ENCODE measurements at places on chromosomes 7 and 10.
A peak's percentile ranks its signal among the peaks of the same experiment; 100 is the strongest.

- DNase-seq: no peak
These were observed 577 bp downstream of the DNAJB9 start for GRCh38 chr7:108570146-108570755.

DNA sequence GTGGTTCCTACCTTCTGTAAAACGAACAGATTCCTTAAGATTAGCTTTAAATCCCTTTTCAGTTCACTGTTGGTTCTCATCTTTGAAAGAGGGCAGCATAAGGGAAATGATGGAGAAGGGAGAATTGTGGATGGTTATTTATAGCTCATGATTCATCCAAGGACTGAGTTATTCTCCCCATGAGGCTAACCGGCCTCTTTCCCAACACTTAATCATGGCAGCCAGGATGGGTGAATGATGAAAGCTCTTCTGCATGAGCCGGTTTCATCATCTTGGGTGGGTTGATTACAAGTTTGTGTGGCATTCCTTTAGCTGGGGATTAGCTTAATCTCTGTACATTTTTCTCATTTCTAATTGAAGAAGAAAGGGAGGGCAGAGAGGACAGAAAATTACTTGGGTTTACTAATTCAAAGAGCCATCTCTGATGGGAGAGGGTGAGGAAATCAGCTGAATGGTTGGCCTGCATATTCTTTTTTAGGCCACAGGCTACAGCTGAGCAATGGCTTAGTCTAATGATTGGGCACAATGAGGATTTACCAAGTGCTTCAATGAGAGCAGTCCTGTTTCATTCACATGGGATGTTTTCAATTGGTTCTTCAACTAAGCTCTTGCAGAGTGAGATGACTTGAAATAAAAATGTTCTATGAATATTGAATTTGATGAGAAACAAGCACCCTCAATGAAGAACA is 250.0 kb downstream of the BMPER start:
- DNase-seq: no peak

GRCh38 chr7:138980563-138981291 is 462 bp downstream of the KIAA1549 start:
- DNase-seq: no peak

GRCh38 chr10:120987359-120987758 is 136.2 kb downstream of the WDR11 start:
- no peak for DNase-seq

- no peak for DNase-seq
These were observed 103.5 kb upstream of the PRSS1 start for GRCh38 chr7:142645777-142646176.

GRCh38 chr7:28731092-28731658 is 227.0 kb downstream of the TRIL start:
- DNase-seq: no peak

GRCh38 chr7:97639036-97639435 is 92.8 kb upstream of the TAC1 start:
- DNase-seq: no peak

DNA sequence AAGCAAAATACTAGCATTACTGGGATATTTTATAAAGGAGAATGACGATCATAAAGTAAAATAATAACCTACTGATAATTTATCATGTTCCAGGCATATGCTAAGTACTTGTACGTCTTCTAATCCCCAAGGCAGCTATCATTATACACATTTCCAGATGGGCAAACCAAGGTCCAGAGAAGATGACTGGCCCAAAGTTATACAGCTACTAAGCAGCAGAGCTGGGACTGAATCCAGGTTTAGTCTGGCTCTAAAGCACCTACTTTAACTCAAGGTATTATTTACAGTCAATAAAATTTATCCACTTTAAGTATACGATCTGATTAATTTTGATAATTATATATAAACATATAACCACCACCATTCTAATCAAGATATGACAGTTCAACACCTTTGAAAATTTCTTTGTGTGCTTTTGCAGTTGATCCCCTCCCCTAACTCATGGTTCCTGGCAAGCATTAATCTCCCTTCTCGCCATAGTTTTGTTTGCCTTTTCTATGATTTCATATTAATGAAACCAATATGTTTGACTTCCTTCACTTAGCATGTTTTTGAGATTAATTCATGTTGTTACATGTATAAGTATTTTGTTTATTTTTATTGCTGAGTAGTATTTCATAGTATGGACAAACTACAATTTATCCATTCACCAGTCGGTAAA is 126.7 kb downstream of the CPEB3 start:
- no peak for DNase-seq

GRCh38 chr7:155545348-155545747 is 1.0 kb downstream of the CNPY1 start:
- DNase-seq: no peak

GRCh38 chr7:29194206-29194593 is 375 bp upstream of the CHN2 start:
- no peak for DNase-seq

DNA sequence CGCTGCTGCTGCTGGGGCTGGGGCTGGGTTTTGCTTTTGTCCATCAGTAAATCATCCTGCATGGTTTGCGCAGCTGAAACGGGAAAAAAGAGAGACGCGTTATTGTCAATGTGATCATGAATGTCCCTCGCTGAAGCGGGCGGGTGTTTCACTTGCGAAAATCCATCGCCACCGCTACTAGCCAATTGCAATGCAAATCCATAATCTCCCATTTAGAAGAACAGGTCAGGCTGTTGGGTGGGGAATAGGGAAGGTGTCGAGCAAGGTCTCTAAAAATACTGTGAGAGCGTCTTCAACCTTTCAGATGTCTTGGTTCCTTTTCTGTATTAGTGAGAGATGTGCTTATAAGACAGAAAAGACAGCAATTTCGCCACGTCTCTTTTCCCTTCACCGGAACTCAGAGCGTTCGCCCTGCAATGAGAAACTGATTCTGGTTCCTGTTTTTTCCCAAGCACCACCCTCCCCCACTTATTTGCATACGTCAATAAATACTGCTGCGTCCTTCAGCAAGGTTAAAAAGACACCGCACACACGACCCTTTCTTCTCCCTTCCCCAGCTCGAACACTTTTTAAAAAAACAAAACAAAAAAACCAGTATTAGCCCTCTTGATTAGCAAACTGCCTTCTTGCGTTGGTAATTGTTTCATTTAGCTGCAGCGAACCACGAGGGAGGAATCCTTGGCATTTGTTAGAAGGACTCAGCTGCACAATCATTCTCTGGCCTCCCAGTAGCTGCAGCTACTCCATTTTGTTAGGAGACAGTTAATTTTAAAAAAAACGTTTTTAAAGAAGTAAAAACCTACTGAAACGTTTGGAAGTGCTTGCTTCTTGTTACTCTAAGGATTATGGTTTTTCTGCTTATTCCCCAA is 50.4 kb downstream of the CPEB3 start:
- DNase-seq: peak; percentile 61

GRCh38 chr10:35359056-35359455 is 22.7 kb downstream of the CCNY start:
- no peak for DNase-seq

- no peak for DNase-seq
These were observed 69.0 kb upstream of the ZNF479 start for GRCh38 chr7:57201021-57201894.

GRCh38 chr10:29840516-29841276 is 205.9 kb upstream of the SVIL start:
- DNase-seq: no peak

GRCh38 chr7:133293384-133294160 is 40.7 kb downstream of the EXOC4 start:
- DNase-seq: no peak

GRCh38 chr10:131681122-131681521 is 219.7 kb upstream of the PPP2R2D start:
- no peak for DNase-seq

GRCh38 chr7:3753868-3754267 is 452.8 kb downstream of the SDK1 start:
- DNase-seq: no peak

- DNase-seq: no peak
These were observed 230.9 kb downstream of the ZEB1 start for GRCh38 chr10:31549896-31550295.

DNA sequence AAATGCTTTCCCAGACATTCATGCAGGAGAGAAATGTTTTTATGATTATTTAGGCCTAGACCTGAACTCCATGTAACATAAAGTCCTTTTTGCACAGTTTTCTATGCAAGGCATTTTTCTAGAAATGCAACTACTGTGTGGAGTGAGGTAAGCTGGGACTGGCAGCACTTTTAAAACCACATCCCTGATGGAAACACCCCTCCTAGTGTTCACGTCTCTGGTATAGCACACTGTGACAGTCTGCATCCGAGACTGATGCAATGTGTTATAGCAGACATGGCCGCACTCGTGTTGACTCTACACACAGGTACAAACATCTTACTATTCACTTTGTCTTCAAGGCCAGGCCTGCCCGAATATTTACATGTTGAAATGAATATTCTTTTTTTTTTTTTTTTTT is 19.3 kb upstream of the ERCC6 start:
- no peak for DNase-seq

- peak; percentile 23 for DNase-seq
These were observed 18.1 kb upstream of the GSTK1 start for GRCh38 chr7:143245123-143245522.

DNA sequence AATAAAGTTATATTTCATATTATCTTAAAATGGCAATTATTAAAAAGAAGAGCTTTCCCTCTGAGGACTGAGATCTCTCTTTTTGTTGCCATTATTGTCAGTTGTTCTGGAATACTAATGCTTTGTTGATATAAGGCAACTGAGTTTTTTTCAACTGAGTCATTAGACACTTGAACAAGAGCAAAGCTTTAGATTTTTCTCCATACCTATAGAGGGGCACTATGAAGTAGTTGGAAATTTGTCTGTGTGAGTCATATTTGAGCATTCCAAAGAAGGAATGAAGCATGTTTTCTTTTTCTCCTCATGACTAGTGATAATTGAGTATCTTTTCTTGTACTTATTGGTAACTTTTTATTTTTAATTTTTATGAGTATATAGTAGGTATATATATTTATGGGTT is 24.5 kb downstream of the RPA3 start:
- no peak for DNase-seq

DNA sequence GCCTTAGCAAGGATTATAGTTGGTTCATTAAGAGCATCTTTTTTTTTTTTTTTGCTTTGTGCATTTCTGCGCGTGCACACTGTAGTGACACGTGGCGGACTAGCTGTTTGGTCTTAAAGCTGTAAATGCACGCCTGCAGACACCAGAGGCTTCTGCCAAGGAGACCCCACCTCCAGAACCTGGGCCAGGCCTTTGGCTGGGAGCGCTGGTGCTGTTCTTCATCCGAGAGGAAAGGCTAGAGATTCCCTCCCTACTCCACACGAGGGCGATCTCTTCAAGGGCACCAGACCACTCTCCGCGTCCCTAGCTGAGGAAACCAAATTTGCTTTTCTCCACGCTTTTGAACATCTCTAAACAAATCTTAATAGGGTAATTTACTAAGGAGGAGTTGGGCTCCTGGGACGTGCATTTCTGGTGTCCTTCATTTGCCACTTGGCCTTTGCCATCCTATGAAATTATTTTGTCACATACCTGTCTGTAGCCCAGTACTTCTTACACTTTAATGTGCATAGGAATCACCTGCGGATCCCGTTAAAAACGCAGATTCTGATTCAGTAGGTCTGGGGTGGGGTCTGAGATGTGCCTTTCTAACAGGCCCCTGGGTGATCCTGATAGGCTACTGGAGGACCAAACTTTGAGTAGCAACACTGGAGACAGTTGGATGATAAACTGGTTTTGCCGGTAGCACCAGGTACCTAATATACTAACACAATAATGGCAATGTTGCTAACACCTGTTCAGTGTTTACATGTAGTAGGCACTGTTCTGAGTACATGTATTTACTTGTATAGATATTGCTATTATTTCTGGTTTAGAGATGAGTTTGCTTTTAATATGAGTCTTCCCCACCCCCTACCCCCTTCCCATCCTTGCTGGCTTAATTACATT is 1.3 kb upstream of the SLC26A5 start:
- peak; percentile 47 for DNase-seq

- DNase-seq: no peak
These were observed 77.1 kb upstream of the SCIN start for GRCh38 chr7:12493407-12493806.

GRCh38 chr7:42726066-42726785 is 185.6 kb downstream of the C7orf25 start:
- DNase-seq: no peak

- no peak for DNase-seq
These were observed 9.2 kb downstream of the AQP1 start for GRCh38 chr7:30920584-30921539.

GRCh38 chr10:63986536-63986935 is 465.3 kb downstream of the REEP3 start:
- no peak for DNase-seq

DNA sequence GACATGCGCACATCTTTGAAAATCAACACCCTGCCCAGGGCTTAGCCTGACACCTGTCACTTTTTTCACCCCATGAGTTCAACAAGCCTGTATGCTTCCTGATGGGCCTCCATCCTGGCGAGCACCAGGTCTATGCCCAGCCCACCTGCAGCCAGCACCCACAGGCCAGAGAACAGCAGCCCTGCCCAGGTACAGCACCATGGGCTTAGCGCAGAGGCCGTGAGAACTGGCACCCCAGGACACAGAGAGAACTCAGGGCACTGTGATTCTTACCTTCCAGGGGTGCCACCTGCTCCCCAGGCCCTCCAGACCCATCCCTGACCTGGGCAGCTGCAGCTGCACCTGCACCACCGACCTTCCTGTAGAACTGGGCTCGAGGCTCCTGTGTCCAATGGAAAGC is 536.6 kb downstream of the TCERG1L start:
- DNase-seq: no peak

- no peak for DNase-seq
These were observed 285.7 kb downstream of the RPS24 start for GRCh38 chr10:78319371-78319770.

- DNase-seq: no peak
These were observed 189.1 kb upstream of the FRMD4A start for GRCh38 chr10:14519785-14520184.

DNA sequence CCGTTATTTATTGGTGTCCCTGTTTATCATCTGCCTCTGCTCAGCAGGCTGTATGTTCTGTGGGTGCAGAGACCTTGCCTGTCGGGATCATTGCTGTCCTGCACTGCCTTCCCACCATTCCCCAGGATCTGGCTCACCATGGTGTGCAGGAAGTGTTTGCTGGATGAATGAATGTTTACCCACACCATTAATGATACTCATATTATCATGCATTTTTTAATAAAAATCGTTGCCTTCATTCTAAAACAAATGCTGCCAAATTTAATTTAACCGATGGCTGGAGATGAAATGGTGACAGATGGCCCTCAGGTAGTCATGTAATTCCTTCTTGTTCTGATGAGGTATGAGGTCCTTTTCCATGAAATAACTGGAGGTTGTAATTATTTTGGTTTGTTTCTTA is 22.5 kb downstream of the PLPP4 start:
- no peak for DNase-seq

DNA sequence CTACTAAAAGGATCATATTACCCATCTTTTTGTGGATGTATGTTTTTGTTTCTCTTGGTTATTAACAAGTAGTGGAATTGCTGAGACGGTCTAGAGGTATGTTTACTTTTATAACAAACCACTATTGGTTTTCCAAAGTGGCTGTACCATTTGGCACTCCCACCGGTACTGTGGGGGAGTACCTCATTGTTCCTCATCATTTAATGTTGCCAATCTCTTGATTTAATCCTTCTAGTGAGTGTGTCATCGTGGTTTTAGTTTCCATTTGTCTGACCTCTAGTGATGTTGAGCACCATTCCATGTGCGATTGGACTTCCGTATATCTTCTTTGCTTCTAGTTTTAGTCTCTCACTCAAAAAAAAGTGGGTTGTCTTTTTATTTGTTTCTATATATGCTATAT is 50.4 kb downstream of the RBM33 start:
- no peak for DNase-seq

All from NCI-H774 (cell line).